ENCODE measurements at places on chromosomes 13 and 19.
A peak's percentile ranks its signal among the peaks of the same experiment; 100 is the strongest.

DNA sequence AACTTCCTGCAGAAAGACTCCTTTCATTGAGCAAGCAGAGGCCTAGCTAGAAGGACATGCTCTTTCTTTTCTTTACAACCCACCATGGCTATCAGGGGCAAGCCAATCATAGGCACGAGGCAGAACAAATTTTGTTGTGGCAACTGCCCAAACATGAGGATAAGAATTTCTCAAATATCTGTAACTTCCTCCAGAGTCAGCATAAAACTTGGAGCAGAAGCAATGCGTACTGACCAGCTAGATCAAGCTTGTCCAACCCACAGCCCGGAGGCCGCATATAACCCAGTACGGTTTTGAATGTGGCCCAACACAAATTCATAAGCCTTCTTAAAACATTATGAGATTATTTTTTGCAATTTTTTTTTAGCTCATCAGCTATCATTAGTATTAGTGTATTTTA is 87.0 kb upstream of the SOX21 start:
- DNase-seq, result no peak

DNA sequence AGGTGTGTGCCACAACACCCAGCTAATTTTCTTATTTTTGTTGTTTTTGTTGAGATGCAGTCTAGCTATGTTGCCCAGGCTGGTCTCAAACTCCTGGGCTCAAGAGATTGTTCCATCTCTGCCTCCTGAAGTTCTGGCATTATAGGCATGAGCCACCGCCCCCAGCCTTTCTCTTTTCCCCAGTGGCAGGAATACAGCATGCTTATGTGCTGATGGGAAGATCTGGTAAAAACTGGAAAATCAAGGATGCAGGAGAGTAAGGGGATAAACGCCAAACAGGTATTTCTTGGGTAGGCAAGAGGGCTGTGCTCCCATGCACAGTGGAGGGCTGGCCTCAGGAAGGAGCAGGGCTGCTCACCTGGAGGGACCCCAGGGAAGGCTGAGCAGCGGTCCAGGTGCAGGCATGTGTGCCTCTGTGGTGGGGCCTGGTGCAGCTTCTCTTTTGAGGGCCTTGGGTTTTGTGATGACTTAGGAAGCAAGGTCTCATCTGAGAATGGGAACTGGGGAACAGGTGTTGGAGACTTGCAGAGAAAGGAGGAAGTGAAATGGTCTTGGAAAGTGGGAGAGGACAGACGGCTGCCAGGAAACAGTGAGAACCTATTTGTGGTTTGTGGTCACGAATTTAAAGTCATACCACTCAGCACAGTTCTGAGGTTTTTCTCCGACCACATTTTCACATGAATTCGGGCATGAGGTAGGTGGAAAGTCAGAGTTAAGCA is 106.5 kb downstream of the TEX26 start:
- no peak for DNase-seq

DNA sequence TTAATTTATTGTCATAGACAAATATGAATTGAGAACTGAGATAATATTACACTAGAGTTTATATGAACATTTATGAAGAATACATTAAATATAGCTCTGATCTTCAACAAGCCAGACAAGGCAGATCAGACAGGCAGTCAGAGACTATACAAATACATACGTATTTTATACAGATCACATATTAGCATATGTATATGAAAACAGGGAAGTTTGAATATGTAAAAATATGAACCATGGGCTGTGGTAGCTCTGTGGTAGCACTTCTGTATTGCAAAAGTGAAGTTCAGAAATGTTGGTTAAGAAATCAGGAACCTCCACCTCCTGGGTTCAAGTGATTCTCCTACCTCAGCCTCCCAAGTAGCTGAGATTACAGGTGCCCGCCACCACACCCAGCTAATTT is 20.7 kb downstream of the GPR180 start:
- no peak for DNase-seq

DNA sequence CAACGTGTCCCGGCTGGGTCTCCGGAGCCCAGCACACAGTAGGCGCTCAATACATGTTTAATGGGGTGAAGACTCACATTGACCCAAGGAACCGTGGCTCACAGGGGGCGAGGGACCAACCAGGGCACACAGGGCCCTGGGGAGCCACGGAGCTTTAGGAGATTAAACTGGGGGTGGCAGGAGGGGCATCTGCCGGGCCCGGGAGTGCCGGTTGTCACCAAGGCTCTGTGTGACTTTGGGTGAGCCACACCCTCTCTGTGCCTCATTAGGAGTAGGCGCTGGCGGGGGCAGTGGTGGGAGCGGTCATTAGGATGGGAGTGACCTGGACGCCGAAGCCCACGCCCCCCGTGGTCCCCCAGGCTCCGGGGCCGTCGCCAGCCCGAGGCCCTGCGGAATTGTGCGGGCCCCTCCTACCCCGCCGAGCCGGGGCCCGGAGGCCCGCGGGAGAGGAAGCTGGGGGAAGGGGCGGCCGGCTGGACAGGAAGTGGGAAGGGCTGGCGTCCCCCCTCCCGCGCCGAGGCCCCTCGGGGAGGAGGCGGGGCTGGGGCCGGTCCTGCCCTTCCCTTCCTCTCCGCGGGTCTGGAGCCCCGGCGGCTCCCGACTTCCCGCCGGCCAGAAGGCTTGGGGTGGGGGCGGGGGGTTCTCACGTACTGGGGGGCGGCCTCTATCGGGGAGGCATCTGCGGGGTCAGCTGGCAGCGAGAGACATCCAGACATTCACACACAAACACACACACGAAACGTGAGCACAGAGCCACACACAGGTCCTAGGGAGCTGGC is 1.8 kb upstream of the SSBP4 start:
- DNase-seq, result peak; percentile 93

DNA sequence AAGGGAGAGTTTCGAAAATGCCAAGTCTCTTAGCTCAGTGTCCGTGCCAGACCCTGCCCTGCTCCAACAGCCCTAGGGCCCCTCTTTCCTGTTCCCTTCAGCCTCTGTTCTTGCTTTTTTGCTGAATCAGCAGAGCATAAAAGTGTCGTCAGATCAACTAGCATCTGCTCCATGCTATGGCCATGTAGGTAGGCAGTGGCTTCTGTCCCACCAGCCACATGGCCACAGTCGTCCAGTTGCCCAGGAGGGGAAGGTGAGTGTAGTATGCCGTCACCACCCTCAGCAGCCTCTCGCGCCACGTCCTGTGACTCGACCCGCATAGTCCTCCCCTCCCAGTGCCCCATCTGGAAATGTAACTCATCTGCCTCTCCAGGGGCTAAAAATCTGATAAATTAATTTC is 50.9 kb upstream of the ATP11A start:
- DNase-seq, result no peak

GRCh38 chr19:48819366-48819816 is 8.6 kb upstream of the BCAT2 start:
- peak; percentile 95 for DNase-seq

GRCh38 chr13:104567114-104567513 is 1500.9 kb upstream of the SLC10A2 start:
- DNase-seq, result no peak

DNA sequence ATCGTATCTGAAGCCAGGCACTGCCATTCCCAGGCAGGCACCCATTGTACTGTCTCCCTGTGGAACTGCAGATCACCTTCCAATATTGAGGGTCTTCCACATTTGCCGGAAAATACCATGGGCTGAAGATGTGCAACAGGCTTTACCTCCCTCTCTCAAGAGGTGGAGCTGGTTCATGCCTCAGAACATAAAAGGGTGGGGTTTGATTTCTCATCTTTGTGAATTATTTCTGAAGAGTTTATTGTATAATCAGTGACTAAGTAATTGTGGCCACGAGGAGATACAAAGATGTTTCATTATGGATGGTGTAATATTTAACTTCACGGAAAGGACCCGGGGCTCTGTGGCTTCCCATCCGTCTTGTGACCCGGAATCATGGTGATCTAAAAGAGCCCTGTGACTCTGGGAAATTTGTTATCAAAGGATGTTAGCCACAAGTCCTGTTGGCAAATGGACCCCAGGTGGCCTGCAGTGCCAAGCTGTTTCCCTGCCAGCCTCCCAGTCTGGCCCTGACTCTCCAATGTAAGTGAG is 230.5 kb downstream of the LACC1 start:
- DNase-seq, result no peak

- no peak for DNase-seq
Observed at GRCh38 chr19:50518091-50519005, 4.6 kb upstream of the ASPDH start.

GRCh38 chr13:24032252-24032651 is 128.3 kb upstream of the SPATA13 start:
- no peak for DNase-seq
